ENCODE measurements at places on chromosomes 11 and 22.

GRCh38 chr22:30385942-30386341 lies 1.3 kb downstream of the RNF215 start:
- no peak for DNase-seq

DNA sequence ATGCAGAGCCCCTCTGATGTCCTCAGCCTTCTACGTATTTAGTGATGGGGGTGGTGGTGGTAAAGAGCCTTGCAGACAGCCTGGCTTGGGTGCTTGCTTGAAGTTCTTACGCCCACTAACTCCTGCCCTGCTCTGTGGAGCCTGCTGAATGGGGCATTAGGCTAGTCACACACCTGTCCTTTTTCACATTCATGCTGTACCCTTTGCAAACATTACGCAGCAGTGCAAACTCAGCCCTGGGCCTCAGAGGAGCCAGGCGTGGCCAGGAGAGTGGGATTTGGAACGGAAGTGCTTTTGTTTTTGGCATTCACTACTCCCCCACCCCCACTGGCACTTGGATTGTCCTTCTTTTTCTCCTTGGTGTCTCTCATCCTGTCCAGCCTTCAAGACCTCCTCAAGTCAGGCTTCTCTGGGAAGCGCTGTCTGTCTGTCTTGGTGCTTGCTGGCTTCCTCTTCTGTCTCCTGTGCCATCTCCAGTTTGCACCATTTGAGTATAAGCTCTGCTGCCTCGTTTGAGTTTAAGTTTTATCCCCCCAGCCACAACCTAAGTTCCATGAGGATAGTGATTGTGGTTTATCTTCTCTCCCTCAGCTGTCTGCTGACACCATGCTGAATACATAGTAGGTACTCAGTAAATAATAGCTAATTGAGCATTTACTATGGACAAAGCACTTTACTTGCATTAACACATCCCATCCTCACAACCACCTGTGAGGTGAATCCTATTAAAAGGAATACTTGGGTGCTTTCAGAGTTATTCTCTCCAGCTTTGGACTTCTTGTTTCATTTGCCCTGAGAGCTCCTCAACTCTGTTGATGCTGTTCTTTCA lies 26.7 kb downstream of the ZBTB16 start:
- no peak for DNase-seq

GRCh38 chr22:19533857-19534256 lies 9.6 kb upstream of the CLDN5 start:
- DNase-seq = no peak

- no peak for DNase-seq
These were observed 87.5 kb downstream of the PRMT3 start for GRCh38 chr11:20474882-20475517.

GRCh38 chr22:45230026-45230721 lies 10.5 kb downstream of the KIAA0930 start:
- DNase-seq = no peak

DNA sequence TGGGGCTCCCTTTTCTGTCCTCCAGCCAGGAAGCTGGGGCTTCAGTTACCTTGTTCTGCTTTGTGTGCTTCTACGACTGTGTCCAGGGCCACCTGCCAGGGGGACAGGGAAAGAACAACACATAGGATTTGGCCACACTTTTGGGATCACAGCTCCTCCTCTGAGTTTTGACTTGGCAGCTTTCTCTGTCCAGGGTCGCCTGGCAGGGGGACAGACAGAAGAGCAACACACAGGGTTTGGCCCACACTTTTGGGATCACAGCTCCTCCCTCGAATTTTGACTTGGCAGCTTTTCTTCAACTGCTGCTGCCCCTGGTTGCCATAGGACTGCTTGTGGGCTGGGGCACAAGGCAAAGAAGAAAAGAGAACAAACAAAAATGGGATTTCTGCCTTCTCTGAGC lies 19.1 kb downstream of the INCENP start:
- no peak for DNase-seq

- no peak for DNase-seq
These were observed 803.2 kb upstream of the CCDC90B start for GRCh38 chr11:84089072-84090057.

- peak; percentile 69 for DNase-seq
These were observed 7.2 kb downstream of the KCNK7 start for GRCh38 chr11:65588199-65589054.

DNA sequence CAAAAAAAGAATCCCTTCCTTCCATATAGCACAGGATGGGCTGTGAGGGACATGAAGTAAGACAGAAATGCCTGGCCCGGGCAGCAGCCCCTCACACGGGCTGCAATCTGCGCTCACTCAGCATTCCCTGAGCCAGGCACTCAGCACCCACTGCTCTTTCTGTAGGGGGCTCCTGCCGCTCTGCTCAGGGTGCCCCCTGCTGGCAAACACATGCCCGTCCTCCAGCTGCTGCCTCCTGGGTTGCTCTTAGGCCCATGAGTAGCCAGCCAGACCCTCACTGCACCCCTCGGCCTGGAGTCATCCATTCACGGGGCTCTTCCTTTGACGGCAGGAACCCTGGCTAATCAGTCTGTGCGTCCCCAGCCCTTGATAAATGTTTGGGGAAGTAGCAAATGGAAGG lies 6.9 kb downstream of the MCAT start:
- no peak for DNase-seq

DNA sequence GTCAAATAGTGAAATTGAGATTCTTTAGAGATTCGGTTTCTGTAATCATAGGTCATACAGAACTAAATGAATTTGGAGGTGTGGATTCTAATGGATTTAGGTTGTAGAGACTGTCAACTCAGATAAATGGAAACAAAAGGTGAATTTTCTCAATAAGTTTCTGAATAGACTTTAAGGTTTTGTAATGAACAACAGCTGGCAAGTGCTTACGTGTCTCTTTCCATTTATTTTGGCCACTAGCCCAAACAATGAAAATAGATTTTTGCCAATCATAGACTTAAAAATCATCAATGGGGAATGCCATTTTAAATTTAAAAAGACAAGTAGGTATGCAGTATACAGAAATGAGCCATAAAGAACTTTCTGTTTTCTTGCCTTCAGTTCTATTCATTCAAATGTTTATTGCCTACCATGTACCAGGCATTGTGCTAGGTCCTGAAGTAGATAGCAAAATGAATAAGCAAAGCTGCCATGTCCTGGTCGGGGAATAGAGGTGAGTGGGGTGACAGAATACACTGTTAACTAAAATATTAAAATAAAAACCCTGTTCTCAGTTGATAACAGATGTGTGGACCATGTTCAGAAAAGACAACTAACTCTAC lies 16.9 kb upstream of the TMEM135 start:
- no peak for DNase-seq

GRCh38 chr22:48146426-48146825 lies 1384.0 kb downstream of the TBC1D22A start:
- no peak for DNase-seq

- no peak for DNase-seq
These were observed 135.4 kb downstream of the SLC17A6 start for GRCh38 chr11:22473586-22473985.

- DNase-seq = no peak
These were observed 54.3 kb downstream of the TSPAN18 start for GRCh38 chr11:44780940-44781631.

DNA sequence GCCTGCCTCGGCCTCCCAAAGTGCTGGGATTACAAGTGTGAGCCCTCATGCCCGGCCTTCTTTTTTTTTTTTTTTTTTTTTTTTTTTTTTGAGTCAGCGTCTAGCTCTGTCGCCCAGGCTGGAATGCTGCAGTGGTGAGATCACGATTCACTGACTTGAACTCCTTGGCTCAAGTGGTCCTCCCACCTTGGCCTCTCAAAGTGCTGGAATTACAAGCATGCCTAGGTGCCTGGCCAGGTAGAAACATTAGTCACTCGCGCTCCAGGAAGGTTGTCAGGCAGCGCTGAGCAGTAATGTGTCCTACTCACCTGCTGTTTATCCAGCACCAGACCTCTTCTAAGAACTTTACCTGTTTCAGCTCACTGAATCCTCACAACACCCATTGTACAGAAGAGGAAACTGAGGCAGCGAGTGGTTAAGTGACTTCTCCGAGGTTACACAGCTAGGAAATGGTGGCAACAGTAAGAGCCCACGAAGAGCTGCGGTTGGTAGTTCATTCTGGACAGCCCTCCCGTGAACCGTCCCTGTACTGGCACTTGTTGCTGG lies 496 bp upstream of the CST6 start:
- DNase-seq = no peak

GRCh38 chr22:48031589-48031988 lies 1269.1 kb downstream of the TBC1D22A start:
- DNase-seq = no peak

GRCh38 chr11:120228794-120229384 lies 11.1 kb upstream of the POU2F3 start:
- no peak for DNase-seq

GRCh38 chr11:67311051-67311555 lies 7.8 kb downstream of the SSH3 start:
- no peak for DNase-seq

- DNase-seq = no peak
These were observed 277.6 kb upstream of the ZC3H12C start for GRCh38 chr11:109815500-109816150.

DNA sequence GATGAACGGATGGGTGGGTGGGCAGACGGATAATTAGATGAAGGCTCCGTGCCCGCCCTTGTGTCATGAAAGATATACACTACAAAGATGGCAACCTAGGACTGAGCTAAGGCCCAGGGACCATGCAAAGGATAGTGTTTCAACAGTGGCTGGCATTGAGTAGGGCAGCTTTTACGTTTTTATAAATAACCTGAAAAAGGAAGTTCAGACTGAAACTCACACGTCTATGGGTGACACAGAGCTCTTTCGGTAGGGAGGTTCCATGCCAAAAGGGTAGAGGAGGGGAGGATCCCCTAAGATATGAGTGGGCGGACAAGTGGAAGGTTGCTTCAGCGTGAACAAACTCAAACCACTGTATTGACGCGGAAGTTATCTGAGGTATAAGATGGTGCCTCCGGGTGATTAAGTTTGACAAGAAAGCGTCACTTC lies 90.5 kb downstream of the UBASH3B start:
- DNase-seq = peak; percentile 10

- no peak for DNase-seq
These were observed 102.6 kb downstream of the SPON1 start for GRCh38 chr11:14065141-14065540.

GRCh38 chr11:488992-489391 lies 18.1 kb downstream of the RNH1 start:
- DNase-seq = no peak

- DNase-seq = no peak
These were observed 7.0 kb upstream of the SH3BP1 start for GRCh38 chr22:37632174-37633088.

DNA sequence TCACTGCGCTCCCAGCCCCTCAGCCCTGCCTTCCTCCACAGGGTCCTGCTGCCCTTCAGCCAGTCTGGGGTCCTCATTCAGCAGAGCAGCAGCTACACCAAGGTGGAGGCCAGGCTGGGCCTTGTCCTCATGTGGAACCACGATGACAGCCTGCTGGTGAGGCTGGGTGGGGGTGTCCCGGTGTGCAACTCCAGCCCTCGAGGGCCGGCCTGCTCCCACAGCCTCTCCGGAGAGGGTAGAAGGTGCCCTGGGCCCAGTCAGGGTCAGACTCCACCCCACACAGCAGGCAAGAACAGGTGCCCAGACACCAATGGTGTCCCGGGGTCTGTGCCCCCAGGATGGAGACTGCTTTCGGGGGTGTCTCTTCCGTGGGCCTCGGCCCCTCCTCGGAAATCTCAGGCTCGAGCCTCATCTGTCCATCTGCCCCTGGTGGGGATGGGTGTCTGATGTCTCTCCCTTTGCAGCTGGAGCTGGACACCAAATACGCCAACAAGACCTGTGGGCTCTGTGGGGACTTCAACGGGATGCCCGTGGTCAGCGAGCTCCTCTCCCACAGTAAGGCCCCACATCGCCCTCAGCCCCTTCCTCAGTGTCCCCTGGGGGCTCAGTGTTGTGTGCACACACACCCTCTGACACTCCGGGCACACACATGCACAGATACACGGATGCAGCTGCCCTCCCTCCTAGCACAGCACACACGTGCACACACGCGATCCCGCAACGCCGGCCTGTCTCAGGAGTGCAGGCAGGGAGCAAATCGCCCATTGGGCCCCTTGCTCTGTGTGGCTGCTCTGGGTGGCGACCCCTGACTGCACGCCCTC lies 4.9 kb downstream of the MUC5AC start:
- no peak for DNase-seq

Data from effector memory CD4-positive, alpha-beta T cell (primary cell).